NCI-H1092 (cell line): ENCODE measurements at places on chromosomes 3 and 15.

- no peak for DNase-seq
Observed at GRCh38 chr3:126126811-126127431, 43.0 kb upstream of the SLC41A3 start.

- DNase-seq, result no peak
Observed at GRCh38 chr3:98565843-98566242, 27.6 kb downstream of the CPOX start.

DNA sequence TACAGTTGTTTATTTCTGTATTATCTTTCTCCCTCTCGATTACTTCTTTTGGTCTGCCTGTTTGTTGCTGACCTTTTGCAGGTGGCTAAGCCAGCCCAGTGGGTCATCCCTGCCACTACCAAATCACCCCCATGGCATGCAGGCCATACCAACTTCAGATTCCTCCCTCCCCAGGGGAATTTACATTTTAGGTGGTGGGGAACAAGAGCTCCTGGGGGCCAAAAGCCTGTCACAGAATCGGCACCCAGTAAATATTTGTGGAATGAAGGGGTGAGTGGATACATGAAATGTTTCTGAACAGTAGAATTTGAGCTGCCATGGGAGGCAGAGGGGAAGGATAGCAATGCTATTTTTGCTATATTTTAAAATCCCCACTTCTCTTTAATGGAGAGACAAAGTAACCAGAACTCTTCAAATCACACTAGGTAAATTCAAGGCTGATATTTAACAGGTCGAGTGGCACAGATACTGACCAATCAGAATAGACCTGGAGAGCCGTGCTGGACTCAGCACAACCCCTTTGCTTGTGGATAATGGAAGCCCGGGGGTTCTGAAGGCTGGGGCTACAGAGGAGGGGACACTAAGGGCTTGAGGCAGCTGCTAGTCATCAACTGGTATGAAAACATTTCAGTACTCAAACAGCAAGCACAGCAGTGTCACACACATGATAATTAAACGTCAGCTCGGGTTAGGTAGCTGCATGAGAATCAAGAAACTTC lies 54.3 kb upstream of the SMAD3 start:
- no peak for DNase-seq

DNA sequence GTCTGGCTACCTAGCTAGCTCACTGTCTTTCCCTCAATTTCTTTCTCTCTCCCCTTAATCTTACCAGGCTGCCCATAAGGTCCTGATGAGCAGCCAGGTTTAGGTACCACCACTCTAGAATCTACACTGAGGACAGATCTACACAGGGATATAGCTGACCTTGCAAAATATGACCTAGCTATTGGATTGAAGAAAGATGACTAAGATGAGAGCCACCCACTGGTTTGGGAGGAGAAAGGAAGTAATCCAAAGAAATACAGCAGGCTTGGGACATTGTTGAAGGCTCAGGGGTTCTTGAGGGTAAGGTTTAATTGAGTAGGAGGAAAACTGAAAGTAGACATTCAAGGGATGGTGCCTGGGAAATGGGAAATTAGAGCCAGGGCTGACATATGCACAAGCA lies 142.0 kb upstream of the TMC3 start:
- DNase-seq, result no peak

DNA sequence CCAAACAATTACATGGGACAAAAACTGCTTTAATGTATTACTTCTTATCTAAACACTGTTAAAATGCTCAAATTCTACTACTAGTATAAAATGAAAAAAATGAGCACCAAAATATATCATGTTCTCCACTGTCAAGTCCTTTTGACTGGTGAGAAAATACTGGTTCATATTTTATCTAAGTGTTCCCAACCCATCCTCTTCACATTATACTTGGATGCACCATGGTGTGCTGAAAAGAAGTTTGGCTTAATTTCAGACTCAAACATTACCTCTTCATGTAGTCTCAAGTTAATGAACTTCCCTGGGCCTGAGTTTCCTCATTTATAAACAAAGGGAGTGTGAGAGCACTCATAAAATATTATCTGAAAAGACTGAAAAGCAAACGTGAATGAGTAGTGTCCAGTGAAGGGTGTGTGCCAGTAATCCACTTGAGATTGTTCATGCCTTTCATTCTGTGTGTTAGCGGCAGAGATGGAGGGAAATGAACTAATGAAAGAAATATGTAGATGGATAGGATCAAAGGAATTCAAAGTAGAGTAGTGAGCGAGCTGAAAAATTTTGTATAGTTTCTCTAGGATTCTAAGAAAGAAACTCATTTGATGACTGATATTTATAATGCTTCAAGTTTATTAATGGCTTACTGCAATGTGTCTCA lies 263.2 kb downstream of the NLGN1 start:
- DNase-seq, result peak; percentile 6

DNA sequence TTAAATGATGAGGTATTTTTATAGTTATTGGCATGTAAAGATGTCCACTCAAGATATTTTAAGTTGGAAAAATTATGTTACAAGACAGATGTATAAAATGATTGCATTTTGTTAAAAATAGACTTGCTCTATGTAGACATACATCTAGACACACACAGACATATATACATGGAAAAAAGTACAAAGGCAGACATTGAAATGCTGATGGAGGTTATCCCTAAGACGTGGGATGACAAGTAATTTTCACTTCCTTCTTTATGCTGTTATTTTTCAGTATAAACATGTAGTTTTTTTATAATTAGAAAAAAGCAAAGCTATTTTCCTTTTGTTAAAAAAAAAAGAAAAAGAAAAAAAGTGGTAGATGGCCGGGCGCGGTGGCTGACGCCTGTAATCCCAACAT lies 7.2 kb downstream of the HOMER2 start:
- DNase-seq, result no peak

DNA sequence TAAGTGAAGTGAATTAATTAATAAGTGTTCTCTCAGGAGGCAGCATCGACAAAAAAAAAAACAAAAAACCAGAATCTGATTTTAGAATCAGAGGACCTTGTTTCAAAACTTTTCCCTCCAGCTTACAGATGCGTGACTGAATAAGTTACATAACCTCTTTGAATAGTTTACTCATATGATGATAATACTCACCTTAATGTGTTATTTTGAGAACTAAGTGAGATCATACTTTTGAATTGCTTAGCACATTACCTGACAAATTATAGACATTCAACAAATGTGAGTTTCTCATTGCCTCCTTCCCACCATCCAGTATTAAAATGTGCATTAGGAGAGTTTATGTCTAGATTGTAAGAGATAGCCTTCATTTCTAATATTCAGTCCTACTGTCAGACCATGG lies 94.0 kb downstream of the SOX2 start:
- no peak for DNase-seq
